ENCODE measurements at places on chromosomes 12 and 14.
A peak's percentile ranks its signal among the peaks of the same experiment; 100 is the strongest.

- peak; percentile 68 for DNase-seq
Observed at GRCh38 chr14:92540472-92541048, 27.0 kb downstream of the RIN3 start.

DNA sequence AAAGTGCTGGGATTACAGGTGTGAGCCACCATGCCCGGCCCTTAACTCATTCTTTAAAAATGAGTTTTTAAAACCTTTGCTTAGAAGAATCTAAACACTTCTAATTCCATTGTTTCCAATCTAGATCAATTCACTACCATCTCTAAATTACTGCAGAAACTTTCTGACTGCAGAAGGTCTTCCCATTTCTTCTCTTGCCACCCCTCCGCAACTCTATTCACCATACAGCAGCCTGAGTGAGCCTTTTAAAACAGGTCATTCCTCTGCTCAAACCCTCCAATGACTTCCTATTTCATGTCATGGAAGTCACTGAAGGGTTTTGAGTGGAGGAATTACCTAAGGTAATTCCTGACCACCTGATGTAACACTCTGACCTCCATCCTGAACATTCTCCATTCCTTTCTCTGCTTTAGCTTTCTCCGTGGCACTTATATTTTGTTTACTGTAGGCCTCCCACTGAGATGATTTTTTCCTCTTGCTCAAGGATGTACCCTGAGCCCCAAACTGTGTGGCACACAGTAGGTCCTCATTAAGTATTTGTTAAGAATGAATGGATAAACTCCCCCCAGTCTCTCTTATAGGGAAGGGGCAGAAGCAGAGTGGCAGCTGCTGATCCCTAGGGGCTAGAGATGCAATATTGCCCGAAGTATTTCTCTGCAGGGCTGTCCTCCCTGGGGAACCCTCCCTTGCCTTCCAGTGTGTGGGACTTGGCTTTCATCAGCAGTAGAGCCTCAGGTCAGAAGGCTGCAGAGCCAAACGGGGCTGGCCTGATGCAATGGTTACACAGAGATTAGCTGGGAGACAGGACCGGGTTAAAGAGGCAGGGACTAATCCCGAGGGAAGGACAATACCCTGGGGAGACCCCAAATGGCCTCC, 1.2 kb downstream of the DDIT3 start:
- no peak for DNase-seq

- no peak for DNase-seq
Observed at GRCh38 chr14:20823859-20824258, 21.2 kb upstream of the RNASE1 start.

- no peak for DNase-seq
Observed at GRCh38 chr14:24308342-24309124, 756 bp upstream of the CIDEB start.

DNA sequence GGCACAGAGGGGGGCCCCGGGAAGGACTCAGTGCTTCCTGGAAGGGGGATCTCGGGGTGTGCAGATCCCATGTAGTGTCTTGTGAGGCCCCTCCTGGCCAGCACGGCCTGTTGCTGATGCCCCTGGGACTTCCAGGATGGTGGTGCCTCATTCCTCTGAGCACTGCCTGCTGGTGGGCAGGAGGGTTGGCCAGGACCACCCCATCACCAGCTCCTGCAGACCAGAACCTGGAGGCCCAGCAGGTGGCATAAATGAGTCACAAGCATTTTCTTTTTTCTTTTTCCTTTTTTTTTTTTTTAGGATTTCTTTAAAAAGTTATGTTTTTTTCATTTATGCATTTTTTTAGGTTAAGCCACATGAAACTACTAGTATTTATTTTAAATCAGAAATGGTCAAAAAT, 8.0 kb downstream of the MMP17 start:
- no peak for DNase-seq

DNA sequence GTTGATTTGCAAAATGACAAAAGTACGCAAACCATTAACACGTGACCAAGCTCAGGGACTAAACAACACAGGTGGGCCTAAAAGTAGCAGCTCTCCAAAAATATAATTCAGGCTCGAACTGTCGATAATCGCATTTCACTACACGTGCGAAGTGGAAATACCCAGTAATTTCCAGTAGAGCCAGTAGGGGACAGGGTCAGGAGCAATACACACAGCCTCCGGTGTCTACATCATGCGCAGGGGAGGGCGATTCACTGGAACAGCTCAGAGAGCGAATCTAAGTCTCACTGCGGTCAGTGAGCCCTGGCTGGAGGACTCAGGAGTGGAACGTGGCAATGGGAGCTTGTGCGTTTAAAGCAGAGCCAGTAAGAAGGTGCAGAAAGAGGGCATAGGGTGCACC, 40.4 kb downstream of the SETD3 start:
- no peak for DNase-seq

DNA sequence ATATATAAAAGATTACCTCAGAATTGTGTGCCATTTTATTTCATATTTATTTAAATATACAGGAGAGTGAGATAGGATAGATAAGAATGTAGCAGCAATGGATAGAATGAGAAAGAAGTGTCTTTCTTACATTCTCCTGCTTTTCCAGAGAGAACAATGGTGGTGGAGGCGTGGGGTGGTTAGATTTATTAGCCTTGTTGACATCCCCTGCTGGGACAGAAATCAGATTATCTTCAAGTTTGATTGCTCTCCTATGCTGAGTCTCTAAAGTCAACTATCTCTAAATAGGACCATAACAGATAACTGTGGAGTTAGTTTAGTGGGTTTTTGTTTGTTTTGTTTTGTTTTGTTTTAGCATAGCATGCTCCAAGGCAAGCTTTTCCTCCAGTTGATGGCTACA, 397.6 kb downstream of the LRFN5 start:
- no peak for DNase-seq

DNA sequence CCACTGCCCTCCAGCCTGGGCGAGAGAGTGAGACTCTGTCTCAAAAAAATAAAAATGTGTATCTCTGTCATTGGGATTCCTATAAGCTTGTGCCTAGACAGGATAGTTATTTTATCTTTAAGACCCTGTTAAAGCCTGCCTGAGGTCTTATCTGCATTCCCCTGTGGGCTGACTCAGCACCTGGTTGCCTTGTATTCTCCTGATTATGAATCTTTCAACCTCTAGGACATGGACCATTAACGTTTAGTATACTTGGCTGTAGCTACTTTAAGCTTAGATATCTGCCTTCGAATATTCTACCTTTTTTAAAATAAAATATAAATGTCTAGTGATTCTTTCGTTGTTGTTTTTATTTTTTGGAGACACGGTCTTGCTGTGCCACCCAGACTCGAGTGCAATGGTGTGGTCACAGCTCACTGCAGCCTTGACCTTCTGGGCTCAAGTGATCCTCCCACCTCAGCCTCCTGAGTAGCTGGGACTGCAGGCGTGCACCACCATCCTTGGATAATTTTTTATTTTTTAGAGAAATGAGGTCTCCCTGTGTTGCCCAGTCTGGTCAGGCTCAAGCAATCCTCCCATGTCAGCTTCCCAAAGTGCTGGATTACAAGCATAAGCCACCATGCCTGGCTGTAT, 41.3 kb downstream of the RESF1 start:
- no peak for DNase-seq

- no peak for DNase-seq
Observed at GRCh38 chr12:102465762-102466560, 14.4 kb downstream of the IGF1 start.

Measured in SJSA1 (cell line).